NCI-H1436 treated with DMSO at 0.1 percent for 48 hours (cell line): ENCODE measurements at places on chromosomes 12 and 14.

- no peak for DNase-seq
These were observed 41.8 kb upstream of the DHRS7 start for GRCh38 chr14:60206837-60207533.

DNA sequence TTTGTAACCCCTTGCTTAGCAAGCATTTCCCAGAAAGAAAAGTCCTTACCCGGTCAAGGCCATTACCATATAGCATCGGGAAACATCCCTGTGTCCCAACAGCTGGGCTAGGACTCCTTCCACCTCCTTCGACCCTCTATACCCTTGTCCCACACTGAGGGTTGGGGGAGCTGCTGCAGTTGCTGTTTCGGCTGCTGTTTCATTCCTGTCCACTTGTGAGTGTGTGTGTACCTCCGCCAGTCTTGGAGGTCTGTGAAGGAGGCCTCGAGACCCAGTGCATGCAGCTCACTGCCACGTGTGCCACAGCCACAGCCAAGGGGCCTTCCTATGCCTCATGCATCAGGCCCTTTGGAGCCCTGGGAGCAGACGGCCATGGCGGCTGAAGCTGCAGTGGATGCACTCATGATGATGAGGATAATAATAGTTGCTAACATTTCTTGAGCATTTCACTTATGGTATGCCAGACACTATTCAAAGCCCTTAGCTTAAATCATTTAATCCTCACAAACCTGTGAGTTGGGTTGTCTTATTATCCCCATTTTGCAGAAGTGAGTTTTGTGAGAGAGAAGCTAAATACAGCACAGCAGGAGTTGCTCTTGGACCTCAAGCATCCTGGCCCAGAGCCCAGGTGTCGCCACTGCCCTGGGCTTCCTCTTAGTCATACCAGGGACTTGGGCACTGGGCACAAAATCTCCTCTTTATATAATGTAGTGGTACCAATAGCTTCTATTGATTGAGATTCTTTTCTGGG lies 156.5 kb downstream of the PRKCH start:
- DNase-seq = no peak

DNA sequence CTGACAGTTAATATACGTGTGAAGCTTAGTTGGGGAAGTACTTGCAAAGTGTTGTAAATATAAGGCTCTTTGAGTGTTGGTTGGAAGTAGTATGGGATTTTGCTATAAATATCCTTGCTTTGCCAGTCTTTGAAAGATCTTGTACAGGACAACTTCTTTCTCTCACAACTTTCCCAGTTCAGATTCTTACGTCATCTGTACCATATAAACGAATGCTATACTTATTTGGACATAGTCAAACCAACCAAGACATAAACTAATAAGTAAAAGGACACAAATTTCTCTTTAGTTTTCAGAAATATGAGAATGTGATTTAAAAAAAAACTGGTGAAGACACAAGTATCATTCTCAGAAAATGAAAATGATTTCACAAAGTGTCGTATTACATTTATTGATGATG lies 153.1 kb upstream of the NPAS3 start:
- DNase-seq = no peak

DNA sequence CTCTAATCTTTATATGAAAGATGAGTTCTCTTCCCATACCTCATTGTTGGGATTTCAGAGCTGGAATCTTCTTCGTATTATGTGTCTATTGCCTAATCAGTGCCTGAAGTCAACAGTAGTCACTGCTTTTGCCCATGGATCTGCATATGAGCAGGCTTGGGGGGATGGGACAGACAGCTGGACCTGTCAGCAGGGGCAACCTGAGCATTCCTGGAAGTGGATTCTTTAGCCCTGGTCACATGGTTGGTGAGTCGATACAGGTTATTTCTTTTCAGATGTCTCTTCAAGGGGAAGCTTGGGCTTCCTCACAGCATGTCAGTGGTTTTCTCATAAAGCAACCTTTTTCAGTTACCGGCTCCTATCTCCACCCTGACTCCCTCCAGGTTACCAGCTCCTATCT lies 97.3 kb upstream of the RBM19 start:
- no peak for DNase-seq

DNA sequence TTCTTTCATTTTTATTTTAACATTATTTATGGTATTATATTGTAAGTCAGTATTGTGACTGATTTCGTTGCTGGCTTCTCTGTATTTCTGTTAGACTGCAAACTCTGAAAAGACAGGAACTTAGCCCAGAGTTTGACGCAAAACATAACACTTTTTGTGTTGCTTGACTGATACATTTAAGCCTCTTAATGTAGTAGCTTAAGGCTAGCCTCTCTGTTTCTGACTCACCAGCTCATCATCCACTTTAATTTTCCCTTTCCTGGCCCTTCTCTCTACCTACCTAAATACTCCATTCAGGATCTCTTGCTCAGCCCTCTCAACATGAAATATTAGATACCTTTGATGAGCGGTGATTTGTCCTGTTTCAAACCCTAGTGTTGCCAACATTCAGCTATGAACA lies 420.6 kb downstream of the LRFN5 start:
- DNase-seq = no peak

DNA sequence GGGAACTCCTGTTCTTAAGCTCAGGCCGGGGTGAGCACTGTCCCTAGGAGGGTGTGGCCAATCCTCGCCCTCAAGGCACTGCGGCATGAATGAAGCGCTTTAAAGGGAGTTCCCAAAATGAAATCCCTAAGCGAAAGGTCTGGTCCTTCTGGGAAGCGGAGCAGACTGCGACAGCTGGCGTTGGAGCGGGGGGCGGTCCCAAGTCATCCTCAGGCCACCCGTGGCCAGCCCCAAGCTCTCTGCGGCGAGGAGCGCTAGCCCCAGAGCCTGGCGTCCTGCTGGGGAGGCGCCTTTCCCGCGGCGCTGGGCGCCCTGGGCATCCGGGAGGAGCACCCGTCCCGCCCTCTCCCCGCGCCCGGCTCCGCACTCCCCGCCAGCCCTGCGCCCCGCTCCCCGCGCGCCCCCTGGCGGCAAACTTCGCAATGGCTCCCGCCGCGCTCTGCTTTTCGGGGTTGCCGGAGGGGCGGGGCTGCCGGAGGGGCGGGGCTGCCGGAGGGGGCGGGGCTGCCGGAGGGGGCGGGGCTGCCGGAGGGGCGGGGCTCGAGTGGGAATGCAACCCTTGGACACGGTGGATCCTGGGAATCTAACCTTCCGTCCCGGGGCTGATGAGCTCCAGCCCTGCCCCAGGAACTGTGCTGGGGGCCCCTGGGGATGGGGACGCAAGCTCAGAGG lies 25.4 kb downstream of the ZBTB42 start:
- DNase-seq = no peak

- no peak for DNase-seq
These were observed 630 bp downstream of the NELL2 start for GRCh38 chr12:44875417-44875953.

- no peak for DNase-seq
These were observed 13.4 kb downstream of the AKAP5 start for GRCh38 chr14:64478634-64479250.

GRCh38 chr12:53596920-53597363 lies 29.2 kb downstream of the ATF7 start:
- DNase-seq = no peak

DNA sequence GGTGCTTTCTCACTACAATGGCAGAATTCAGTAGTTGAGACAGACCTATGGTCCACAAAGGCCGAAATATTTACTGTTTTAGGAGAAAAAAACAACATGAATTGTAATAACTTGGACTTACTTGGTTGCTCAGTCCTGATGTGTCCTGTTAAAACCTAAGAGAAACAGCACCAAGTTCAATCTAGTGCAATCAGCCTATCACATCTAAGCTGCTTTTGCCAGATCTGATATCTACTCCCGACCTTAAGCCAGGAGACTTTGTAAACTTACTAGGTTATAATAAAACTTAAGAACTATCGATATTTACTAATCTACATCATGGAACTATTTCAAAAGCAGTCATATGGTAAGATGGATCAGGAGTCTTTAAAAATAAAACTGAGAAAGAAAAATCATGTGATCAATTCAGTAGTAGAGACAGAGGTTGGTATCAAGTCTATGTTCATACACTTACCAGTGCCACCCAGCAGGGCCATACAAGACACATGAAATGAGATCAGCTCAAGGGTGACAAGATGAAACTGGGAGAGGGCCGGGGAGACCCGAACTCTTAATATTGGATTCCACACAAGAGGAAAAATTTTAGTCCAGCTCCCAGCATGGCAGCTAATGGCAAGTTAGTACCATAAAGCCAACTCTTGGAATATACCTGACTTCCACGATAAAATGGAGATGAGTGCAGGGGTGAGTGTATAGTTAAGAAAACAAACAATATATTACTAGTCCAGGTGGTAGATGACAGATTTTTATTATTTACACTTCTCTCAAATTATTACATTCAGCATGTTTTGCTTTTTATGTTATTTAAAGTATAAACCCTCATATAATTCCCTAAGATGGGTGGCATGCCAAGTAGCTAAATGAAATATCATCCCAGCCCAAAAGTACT lies 27.5 kb downstream of the NUDT4 start:
- no peak for DNase-seq

- no peak for DNase-seq
These were observed 105.6 kb downstream of the PTPRO start for GRCh38 chr12:15427913-15428312.

GRCh38 chr12:52913431-52913821 lies 8.6 kb upstream of the KRT8 start:
- no peak for DNase-seq

GRCh38 chr14:60863249-60863648 lies 117.6 kb downstream of the TRMT5 start:
- DNase-seq = no peak

- DNase-seq = no peak
These were observed 14.2 kb downstream of the SLC11A2 start for GRCh38 chr12:51011955-51012354.

DNA sequence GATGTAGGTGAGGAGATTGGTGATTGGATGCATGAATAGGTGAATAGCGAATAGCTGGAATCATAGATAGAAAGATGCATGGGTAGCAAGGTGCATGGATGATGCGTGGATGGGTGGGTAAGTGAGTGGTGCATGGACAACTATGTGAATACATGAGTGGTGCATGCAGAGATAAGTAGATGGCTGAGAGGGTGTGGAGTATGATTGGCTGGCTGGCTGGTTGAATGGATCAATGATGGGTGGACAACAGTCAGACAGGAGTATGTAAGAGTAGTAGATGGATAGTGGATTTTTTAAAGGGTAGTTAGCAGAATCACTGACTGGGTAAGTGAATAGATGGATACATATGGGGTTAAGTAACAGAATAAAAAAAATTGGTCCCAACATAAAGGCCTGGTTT lies 33.9 kb downstream of the SERPINA3 start:
- no peak for DNase-seq

- no peak for DNase-seq
These were observed 14.8 kb downstream of the KCNJ8 start for GRCh38 chr12:21759737-21760136.

GRCh38 chr12:112686373-112686772 lies 105.2 kb upstream of the RPH3A start:
- DNase-seq = no peak

GRCh38 chr12:76075448-76075847 lies 9.0 kb downstream of the NAP1L1 start:
- no peak for DNase-seq

- no peak for DNase-seq
These were observed 14.6 kb downstream of the ACTN1 start for GRCh38 chr14:68964300-68965093.

GRCh38 chr12:55757701-55758100 lies 14.8 kb downstream of the GDF11 start:
- DNase-seq = no peak

- DNase-seq = no peak
These were observed 82.6 kb upstream of the GTF2A1 start for GRCh38 chr14:81303258-81303935.

GRCh38 chr12:91866566-91866965 lies 279.1 kb downstream of the BTG1 start:
- no peak for DNase-seq

- no peak for DNase-seq
These were observed 589 bp upstream of the HVCN1 start for GRCh38 chr12:110689281-110690126.

DNA sequence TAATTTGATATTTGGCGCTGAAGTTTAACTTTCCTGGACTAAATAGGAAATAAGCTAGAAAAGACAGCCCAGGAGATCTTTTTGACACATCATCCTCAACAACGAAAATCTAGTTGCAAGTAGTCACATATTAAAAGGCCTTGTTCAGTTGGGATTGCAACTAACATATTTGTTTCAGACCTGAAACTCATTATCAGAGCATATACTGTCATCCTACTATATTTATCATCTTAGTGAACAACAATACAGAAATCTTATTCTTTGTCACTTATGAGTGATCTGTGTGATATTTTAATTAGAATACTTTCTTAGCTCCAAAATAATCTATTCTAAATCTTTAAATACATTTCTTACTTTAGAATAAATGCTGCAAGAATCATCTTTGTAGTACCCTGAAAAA lies 72.1 kb downstream of the ELK3 start:
- DNase-seq = no peak

- no peak for DNase-seq
These were observed 87.7 kb upstream of the CCDC196 start for GRCh38 chr14:66398437-66398836.

DNA sequence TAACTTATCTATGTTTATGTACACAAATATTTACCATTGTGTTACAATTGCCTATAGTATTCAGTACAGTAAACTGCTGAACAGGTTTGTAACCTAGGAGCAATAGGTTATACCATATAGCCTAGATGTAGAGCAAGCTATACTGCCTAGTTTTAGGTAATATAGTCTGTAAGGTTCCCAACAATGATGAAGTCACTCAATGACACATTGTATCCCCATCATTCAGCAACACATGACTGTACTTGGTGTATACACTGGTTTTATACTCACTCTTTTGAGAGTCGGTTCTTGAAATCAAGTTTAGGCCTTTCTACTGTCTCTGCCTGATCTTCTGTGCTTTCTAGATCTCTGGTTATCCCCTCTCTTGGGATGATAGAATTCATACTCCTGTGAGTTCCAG lies 5.5 kb downstream of the RNASE1 start:
- no peak for DNase-seq

GRCh38 chr14:100587086-100587762 lies at the start of gene BEGAIN:
BEGAIN (minus strand) TSS chr14:100587417; CDS start chr14:100587290, 127 bp downstream.
- DNase-seq = no peak

- DNase-seq = no peak
These were observed 55.4 kb downstream of the SCARB1 start for GRCh38 chr12:124808272-124808671.

- DNase-seq = no peak
These were observed 12.9 kb downstream of the ANKRD13A start for GRCh38 chr12:110012137-110012536.

- no peak for DNase-seq
These were observed 9.6 kb downstream of the SUSD6 start for GRCh38 chr14:69620981-69621380.

GRCh38 chr12:27255806-27256205 lies 11.7 kb downstream of the STK38L start:
- DNase-seq = no peak

- DNase-seq = no peak
These were observed 141.5 kb upstream of the FGD4 start for GRCh38 chr12:32257695-32258496.

GRCh38 chr12:107241411-107241810 lies 148.1 kb upstream of the CRY1 start:
- no peak for DNase-seq

- no peak for DNase-seq
These were observed 90.9 kb upstream of the CCDC196 start for GRCh38 chr14:66395300-66395699.
